ENCODE measurements at places on chromosomes 2 and 18.

DNA sequence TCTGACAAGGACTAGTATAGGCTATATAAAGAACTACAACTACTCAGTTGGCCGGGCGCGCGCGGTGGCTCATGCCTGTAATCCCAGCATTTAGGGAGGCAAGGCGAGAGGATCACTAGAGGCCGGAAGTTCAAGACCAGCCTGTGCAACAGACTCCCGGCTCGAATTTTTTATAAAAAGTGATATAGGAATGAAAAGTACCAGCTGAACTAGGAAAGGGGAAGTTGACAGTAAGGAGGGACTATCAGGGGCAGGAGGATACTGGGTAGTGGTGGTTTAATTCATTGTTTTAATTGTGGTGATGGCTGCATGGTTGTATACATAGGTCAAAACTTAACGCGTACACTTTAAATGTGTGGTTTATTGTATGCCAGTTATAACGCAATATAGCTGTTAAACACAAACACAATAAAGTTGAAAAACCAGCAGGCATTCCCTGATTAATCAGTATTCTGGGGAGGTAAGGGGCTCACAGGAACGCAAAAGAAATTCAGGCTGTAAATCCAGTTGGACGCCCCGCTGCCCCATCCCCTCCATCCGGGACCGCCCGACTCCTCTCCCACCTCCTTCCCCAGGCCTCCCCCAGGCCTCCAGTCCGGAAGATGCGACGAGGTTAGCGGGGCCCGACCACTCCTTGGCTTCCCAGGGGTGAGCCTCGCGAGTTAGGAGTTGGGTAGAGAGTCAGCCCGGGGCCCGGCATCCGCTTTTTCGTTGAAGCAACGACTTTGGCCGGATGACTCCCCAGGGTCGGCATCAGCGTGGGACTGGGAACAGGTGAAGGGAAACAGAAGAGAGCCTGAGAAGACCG lies 746 bp upstream of the POLR1B start:
- DNase-seq: peak; percentile 70

DNA sequence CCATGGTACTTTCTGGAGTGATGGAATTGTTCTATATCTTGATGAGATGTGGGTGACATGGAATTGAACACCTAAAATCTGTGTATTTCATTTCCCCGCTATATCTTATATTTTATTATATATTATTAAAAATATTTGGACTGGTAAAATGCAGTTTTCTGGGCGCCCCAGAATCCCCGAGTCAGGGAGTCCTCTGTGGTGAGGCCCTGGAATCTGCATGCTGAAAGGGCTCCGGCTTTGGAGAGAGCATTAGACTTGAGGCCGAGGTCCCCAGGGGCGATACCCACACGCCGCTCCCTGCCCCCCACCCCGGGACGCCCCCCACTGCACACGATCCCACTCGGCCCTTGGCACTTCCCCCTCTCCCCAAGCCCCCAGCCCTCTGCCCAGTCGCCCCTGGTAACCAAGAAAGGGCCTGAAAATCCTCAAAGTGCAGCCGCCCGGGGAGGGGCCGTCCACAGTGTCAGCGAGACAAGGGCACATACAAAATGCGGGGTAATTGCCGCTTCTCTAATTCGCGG lies 126.0 kb downstream of the ZFP36L2 start:
- no peak for DNase-seq

DNA sequence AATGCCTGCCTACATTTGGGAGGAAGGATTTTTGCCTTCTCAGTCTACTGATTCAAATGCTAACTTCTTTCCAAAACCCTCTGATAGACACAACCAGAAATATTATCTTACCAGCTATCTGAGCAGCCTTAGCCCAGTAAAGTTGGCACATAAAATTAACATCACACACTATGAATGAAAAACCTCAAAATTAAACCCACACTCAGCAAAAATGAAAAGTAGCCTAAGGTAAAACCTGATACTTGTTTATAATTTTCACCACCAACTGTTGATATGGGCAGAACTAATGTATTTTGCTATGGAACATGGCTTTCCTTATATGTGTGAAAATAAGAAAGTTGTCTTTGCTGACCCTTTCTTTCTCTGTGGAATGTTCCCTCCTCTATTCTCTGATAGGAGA lies 226.0 kb downstream of the DPP10 start:
- no peak for DNase-seq

DNA sequence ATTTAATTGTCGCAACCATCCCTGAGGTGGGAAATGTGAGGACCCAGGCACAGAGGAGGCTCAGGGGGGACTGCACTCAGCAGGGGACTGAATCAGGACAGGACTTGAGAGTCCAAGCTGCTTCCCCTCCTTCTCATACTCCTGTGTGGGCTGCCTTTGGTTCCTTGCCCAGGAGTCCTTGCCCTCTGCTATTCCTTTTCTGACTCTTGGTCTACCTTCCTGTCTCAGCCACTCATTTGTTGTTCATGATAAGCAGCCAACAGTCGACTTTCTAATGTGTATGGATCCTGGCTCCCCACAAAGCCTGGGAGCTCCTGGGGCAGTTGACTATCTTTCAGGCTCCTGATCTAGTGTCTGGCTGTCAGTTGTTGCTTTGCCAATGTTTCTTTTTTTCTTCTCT lies 28.3 kb downstream of the GATA6 start:
- no peak for DNase-seq

GRCh38 chr2:127576433-127577207 lies 41.1 kb downstream of the MYO7B start:
- no peak for DNase-seq

- DNase-seq: no peak
Measured at GRCh38 chr18:61609131-61609530, 275.9 kb downstream of the CDH20 start.

- DNase-seq: no peak
Measured at GRCh38 chr2:239369631-239370161, 31.1 kb downstream of the HDAC4 start.

DNA sequence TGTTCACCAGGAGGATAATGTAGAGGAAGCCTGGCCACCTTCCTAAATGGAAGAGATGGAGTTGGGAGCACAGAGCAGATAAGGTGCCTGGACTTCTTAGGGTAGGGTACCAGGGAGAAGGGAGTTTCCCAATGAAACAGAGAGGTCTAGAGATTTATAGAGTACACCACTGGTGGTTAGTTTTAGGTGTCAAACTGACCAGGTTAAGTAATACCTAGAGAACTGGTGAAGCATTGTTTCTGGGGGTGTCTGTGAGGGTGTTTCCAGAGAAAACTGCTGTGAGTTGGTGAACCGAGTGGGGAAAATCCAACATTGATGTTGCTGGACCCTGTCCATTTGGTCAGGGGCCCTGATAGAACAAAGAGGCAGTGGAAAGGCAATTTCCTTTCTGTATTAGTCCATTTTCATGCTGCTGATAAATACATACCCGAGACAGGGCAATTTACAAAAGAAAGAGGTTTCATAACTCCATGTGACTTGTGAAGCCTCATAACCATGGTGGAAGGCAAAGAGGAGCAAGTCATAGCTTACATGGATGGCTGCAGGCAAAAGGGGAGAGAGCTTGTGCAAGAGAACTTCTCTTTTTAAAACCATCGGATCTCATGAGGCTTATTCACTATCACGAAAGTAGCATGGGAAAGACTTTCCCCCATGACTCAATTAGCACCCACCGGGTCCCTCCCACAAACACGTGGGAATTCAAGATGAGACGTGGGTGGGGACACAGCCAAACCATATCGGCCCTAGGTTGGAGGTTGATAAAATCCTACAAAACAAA lies 260.8 kb downstream of the CBLN2 start:
- no peak for DNase-seq

- peak; percentile 5 for DNase-seq
Measured at GRCh38 chr2:76307495-76307894, 596.8 kb upstream of the GCFC2 start.

DNA sequence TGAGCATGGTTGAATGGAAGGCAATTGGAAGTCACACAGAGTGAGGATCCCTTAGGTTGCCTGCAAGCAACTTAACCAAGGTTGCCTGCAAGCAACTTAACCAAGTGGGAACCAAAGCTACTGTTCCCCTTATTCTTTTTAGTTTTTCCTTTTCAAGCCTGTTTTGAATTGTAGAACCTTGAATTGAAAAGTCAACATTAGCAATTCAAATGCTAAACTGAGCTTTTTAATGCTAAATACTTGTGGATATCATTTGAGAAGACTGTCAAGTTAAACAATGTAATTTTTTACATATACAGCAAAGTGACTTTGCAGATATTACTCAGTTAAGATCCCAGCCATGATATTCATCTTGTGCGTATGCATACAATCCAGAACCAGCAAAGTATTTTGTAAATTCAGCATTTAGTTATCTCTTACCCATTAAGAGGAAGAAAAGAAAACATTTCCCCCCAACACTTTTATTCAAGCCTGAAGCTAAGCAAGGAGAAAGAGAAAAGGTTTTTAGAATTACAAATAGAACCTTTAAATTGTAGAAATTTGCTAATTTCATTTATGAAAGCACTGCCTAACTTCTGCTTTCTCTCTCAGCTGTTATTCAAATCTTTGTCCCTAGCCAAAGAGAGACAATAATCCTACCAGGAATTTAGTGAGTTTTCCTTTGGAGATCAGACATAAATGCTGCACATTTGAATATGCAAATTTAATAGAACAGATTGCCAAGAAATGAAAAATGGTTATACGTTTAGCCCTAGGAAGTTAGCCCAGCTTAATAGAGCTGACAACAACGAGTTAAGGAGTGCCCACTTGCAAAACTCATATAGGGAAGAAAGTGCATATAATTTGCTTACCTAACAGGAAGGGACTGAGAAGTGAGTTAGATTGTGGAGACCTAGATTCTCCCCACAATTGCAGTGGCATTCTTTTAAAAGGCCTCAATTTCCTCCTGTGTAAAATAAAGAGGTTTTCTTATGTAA lies 643.2 kb upstream of the PIK3C3 start:
- no peak for DNase-seq

- DNase-seq: no peak
Measured at GRCh38 chr2:128444816-128445522, 126.3 kb upstream of the HS6ST1 start.

DNA sequence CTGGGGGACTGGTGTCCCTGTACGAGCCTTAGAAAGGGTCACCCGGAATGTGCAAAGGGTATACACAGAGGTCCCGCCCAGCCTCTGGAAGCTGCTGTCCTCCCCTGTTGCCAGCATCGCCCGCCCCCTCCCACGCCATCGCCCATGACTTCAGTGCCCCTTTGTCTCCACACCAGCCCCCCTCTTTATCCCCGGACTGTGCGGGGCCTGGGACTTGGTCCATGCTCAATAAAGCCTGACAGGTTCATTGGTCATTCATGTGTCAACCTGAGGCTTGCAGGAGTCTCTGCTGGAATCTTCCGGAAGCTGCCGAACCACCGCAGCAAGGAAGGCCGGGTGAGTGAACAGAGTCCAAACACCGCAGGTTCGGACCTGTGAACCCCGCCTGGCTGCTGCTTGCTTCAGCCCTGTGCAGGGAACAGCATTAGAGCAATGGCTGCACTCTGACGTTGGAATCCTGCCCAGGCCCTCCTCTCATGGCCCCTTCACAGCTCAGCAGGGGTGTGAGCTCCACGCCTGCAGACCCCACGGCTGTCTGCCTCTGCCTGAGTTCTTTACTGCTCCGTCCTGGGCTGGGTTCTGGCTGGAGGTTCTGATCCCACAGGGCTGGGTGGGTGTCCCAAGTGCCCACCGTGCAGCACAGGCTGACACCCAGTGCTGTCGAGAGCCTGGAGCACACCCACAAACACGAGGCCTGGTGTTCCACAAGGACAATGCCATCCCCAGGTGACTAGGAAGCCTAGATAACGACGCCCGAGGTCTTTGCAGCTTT lies 96.5 kb downstream of the SEPTIN10 start:
- no peak for DNase-seq

- no peak for DNase-seq
Measured at GRCh38 chr2:136075476-136075875, 42.5 kb downstream of the CXCR4 start.

DNA sequence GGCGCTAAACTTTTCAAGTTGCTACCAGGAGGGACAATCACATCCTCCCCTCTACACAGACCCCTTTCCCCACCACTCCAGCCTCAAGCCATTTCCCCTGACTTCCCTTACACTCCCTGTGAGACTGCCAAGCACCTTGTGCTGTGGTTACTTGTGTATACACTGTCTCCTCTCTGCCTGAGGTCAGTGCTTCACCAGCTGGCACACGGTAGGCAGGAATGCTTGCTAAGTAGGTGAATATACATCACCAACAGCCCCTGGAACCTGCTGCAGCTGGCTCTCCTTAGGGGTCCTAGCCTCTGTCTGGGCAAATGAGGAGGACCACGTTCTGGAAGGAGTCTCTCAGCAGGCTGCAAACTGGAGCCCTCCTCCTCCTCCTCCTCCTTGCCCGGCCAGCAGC lies 38.3 kb upstream of the ACAA2 start:
- peak; percentile 19 for DNase-seq

GRCh38 chr2:23806201-23806600 lies 120.7 kb downstream of the ATAD2B start:
- no peak for DNase-seq

DNA sequence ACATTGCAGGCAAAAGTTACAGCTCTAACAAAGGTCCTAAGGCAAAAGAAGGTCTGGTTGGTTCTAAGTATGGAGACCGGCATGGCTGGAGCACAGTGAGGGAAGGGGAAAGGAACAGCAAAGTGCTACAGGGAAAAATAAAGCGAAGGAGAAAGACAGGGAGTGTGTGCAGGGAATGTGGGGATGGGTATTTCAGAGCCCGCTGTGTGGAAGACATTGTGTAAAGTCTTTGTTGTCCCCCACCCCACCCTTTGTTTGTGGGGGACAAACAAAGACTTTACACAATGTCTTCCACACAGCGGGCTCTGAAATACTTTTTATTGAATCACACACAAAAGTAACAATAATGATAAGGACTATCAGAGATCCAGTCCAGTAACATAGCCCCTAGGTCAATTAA lies 28.9 kb upstream of the C2orf15 start:
- no peak for DNase-seq

- no peak for DNase-seq
Measured at GRCh38 chr2:109702250-109702985, 88.3 kb downstream of the SOWAHC start.

- DNase-seq: no peak
Measured at GRCh38 chr2:120989512-120990441, 254.1 kb downstream of the GLI2 start.

- peak; percentile 83 for DNase-seq
Measured at GRCh38 chr2:72917138-72917876, at the start of gene EMX1. Gene EMX1, plus strand, starts transcription at chr2:72917519. Its CDS starts 334 bp downstream, at chr2:72917853.

GRCh38 chr2:56040834-56041233 lies 117.3 kb upstream of the EFEMP1 start:
- DNase-seq: no peak

DNA sequence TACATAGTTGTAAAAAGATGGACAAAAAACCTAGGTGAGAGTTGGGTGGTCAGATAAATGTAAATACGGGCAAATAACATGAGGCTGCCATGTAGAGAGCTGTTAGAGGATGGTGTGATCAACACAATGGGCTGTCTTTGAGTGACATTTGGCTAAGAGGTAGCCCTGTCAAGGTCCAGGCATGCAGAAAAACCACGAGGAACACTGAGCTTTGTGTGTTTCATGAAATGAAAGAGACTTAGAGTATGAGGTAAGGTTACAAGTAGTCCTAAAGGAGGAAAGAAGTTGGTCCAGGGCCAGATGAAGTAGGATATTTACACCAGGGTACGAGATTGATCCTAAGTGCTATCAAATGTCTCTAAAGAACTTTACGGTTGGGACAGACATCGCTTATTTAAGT lies 160.9 kb downstream of the RDH14 start:
- no peak for DNase-seq
